Left ventricle myocardium inferior (tissue), 1 donor: ENCODE measurements at places on chromosomes 12 and 14. TPM values are rescaled to one million over a fixed set of nuclear protein-coding genes. Genes with fewer than 3 reads are reported as not detected.
A peak's percentile ranks its signal among the peaks of the same experiment; 100 is the strongest.

Gene MGAT4C
- 5.4 TPM for total RNA-seq

Gene IFNG-AS1
- total RNA-seq, result 0.58 TPM

Gene NAV3
- total RNA-seq, result 1.5 TPM

Gene SDR9C7
- total RNA-seq, result not detected

Gene NPFF
- total RNA-seq, result not detected

DNA sequence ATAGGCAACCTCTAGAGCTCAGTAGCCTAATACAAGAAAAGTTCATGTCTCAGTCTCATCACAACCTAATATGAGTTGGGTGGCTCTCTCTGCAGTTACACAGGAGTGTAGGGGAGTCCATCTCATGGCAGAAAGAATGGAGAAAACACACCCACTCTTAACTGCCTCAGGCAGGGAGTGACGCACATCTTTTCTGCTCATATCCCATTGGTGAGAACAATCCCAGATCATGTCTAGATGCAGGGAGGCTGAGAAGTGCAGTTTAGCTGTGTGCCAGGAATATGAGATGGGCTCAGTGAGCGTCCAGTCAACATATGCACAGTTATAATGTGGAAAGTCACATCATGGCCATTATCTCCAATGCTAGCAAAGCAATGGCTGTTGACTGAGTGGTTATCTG, 59.3 kb upstream of the KCNA5 start:
- H3K36me3 ChIP-seq, result no peaks in the 10 kb centered on the region
- DNase-seq, result no peak
- no peaks in the 10 kb centered on the region for H3K4me1 ChIP-seq
- no peak overlapping the region for H3K27ac ChIP-seq
- peaks cover 96% of the 10 kb centered on the region for H3K27me3 ChIP-seq

- no peaks in the 10 kb centered on the region for H3K4me1 ChIP-seq
- H3K27me3 ChIP-seq, result no peaks in the 10 kb centered on the region
- H3K27ac ChIP-seq, result no peak overlapping the region
- peaks cover 97% of the 10 kb centered on the region for H3K36me3 ChIP-seq
- DNase-seq, result no peak
Observed at GRCh38 chr12:123344086-123344485, 20.6 kb downstream of the SBNO1 start.

DNA sequence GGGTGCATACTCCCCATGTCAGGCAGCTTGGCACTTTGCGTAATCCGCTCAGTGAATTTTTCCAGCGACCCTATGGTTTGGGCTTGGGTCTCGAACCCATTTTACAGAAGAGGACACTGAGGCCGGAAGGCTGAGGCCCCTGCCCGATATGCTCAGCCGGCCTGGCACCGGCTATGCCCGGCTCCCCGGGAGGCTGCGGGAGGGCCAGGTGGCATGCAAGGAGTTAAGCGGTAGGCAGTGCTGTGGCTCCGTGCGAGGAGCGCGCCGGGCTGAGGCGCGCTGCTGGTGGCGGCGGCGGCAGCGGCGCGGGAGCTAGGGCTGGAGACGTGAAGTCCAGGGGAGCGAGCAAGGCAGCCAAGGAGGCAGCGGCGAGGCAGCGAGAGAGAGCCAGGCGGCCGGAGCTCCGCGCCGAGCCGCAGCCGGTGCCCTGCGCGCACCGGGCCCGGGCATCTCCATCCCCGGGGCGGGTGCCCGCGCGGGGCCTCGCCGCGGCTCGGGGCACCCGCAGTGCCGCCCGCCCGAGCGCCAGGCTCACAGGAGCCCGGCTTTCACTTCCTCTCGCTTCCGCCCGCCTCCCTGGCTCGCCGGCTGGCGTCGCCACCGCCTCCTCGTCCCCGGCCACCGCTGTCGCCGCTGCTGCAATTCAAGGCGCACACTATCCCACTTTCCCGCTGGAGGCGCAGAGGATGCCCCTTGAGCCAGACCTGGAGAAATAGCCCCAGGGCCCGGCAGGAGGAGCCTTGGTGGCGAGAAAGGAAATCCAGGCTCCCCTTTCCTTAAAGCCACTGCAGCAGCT, at the start of gene WSCD2:
Gene WSCD2, plus strand, starts transcription at position 272 of the 796 bp plus-strand sequence. CDS start 66,545 bp downstream, outside the sequence.
- H3K27me3 ChIP-seq, result peaks cover 92% of the 10 kb centered on the region
- peaks cover 20% of the 10 kb centered on the region for H3K4me1 ChIP-seq
- peak; percentile 24 for DNase-seq
- peak within 1 kb of the TSS; percentile 62 for H3K4me3 ChIP-seq
- H3K27ac ChIP-seq, result no peak within 1 kb of the TSS

- H3K4me1 ChIP-seq, result no peaks in the 10 kb centered on the region
- no peak overlapping the region for H3K27ac ChIP-seq
- H3K36me3 ChIP-seq, result no peaks in the 10 kb centered on the region
- DNase-seq, result no peak
- H3K4me3 ChIP-seq, result no peak overlapping the region
Observed at GRCh38 chr14:101184572-101184971, 281.1 kb upstream of the RTL1 start.

DNA sequence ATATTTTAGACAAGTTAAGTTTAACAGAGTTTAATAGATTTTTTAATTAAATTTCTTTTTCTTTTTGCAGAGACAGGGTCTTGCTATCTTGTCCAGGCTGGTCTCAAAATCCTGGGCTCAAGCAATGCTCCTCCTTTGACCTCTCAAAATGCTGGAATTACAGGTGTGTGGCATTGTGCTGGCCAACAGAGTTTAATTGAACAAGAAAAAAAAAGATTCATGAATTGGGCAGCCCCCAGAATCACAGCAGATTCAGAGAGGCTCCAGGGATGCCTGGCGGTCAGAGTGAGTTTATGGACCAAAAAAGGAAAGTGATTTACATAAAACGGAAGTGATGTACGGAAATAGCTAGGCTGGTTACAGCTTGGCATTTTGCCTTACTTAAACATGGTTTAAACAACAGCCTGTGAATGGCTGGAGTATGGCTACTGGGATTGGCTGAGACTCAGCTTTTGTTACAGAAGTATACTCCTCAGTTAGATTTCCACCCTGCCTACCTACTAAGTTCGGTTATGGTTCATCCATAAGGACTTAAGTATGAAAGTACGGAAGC, 14.5 kb upstream of the TESPA1 start:
- H3K36me3 ChIP-seq, result no peaks in the 10 kb centered on the region
- no peaks in the 10 kb centered on the region for H3K4me1 ChIP-seq
- DNase-seq, result no peak
- peaks cover 71% of the 10 kb centered on the region for H3K27me3 ChIP-seq
- no peak overlapping the region for H3K27ac ChIP-seq
- H3K4me3 ChIP-seq, result no peak overlapping the region

DNA sequence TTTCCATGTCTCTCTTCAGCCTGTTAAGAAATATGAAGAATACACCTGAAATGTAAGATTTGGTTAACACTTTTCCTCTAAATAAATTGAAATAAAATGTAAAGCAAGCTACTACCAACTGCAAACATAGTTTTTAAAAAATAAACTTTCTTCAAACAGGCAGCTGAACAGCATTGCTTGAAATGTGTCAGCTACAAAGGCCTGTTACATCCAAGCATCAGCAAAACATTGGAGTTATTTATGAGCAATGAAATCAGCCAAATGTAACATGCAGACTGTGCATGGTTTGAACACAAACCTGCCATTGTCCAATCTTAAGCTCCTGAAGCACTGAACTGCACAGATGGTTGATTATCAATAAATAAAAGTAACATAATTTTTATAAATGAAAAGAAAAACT, 291.3 kb downstream of the ACSS3 start:
- H3K36me3 ChIP-seq, result no peaks in the 10 kb centered on the region
- H3K4me1 ChIP-seq, result no peaks in the 10 kb centered on the region
- DNase-seq, result no peak

DNA sequence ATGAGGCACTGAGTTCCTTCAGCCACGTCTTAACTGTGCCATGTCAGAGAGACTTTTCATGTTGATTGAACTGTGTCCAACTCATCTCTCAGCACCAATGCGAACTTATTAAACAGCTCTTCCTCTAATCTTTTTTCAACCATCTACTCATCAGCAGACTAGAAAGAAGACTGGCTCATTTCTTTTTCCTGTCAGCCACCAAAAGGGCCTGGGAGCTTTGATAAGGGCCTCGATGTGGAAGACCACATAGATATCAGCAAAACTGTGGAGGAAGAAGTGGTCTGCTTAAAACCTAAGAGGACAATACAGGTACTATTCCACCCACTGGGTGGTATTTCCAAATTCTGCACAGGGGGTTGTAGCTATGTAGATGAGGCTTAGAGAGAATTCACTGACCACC, 3.6 kb upstream of the PLXNC1 start:
- peaks cover 17% of the 10 kb centered on the region for H3K27me3 ChIP-seq
- no peak overlapping the region for H3K4me3 ChIP-seq
- no peak overlapping the region for H3K27ac ChIP-seq
- no peak for DNase-seq
- no peaks in the 10 kb centered on the region for H3K36me3 ChIP-seq

- DNase-seq, result no peak
- no peaks in the 10 kb centered on the region for H3K36me3 ChIP-seq
- no peak overlapping the region for H3K27ac ChIP-seq
- no peaks in the 10 kb centered on the region for H3K27me3 ChIP-seq
Observed at GRCh38 chr12:39685854-39686657, 66.5 kb upstream of the ABCD2 start.

DNA sequence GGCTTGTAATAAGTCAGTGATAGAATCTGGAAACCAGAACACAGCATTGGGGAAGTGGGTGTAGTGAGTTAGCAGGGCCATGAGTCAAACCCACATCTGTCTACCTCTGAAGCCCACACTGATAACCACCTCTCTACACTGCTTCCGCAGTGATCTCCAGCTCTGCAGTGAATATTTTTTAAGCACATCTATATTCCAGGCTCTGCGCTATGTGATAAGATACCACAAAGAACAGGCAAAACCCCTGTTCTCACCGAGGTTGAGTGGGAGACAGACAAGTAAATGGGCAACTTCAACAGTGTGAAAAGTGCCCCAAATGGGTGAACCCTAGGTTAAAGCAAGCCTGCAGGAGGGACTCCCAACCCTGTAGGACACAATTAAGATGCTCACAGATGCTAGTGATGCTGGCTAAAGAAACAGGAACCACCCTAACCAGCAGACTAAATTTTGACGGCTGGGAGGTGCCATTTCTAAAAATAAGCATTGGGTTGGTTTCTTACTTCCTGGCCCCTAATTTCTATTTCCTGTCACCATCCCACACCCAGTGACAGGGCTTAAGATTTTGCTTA, 375.0 kb downstream of the DPF3 start:
- no peak overlapping the region for H3K27ac ChIP-seq
- H3K27me3 ChIP-seq, result no peaks in the 10 kb centered on the region
- H3K4me1 ChIP-seq, result no peaks in the 10 kb centered on the region
- H3K36me3 ChIP-seq, result no peaks in the 10 kb centered on the region
- DNase-seq, result no peak
- no peak overlapping the region for H3K4me3 ChIP-seq

DNA sequence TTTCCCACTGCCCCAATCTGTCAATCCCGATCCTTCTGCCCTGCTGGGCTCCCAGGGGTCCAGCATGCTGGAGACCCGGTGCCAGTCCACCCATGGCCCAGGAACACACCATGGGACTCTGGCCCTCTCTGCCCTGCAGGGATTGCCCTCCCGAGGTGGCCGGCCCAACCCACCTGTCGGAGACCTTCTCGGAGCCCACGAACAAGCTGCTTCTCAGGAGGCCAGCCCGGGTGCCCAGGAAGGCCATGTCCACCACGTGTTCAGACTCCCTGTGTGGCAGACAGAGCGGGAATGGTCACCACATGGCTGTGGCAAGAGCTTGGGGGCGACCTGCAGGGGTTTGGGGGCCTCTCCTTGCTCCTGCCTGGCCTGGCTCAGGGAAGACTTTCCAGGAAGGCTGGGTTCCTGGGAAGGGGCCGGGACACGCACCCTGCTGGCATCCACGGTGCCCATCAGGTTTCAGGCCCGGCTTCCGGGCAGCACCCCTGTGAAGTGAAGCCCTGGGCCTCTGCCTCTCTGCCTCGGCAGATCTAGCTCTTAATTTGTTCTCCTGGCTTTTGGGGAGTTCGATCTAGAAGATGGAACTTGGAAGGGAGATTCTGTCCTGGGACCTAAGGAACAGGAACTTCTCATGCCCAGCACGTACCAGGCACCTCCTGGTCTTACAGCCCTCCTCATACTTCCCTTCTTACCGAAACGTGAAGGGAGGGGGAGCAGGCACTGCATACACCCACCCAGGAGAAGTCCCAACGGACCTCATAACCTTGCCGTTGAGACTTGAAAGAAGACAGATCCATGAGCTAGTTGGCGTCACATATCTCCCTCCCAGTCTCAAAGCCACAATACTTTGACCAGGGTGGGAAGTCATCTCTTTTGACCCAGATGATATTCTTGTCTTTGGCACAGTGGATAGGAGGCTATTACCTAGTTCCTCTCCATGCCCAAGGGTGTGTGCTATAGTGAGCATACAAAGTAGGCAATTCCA, 26.3 kb downstream of the LRTM2 start:
- H3K4me3 ChIP-seq, result no peak overlapping the region
- H3K4me1 ChIP-seq, result no peaks in the 10 kb centered on the region
- H3K27me3 ChIP-seq, result peaks cover 51% of the 10 kb centered on the region
- H3K36me3 ChIP-seq, result no peaks in the 10 kb centered on the region
- no peak overlapping the region for H3K27ac ChIP-seq

DNA sequence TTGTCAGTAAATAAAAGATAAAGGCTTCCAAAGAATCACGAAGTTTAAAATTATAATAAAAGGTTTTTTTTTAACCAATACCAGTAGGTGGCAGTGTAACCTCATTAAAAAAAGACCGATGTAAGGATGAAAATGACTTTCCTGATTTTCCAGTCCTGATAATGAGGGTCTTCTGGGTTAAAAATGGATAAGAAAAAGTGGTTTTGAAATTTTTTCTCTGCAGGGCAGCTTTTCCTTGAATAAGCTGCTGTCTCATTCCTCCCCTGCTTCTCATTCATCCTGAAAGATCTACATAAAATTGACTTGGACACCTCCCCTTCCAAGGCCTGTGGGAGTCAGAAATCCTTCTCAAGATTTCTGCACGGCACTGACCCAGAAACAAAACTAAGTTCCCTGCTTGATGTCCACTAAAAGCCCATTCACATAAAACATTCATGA, 58.9 kb upstream of the FBXO33 start:
- H3K27me3 ChIP-seq, result no peaks in the 10 kb centered on the region
- no peak overlapping the region for H3K4me3 ChIP-seq
- no peaks in the 10 kb centered on the region for H3K36me3 ChIP-seq
- peaks cover 18% of the 10 kb centered on the region for H3K4me1 ChIP-seq
- no peak for DNase-seq
- H3K27ac ChIP-seq, result peak overlapping the region; percentile 33

- H3K4me1 ChIP-seq, result peaks cover 29% of the 10 kb centered on the region
- DNase-seq, result no peak
- H3K4me3 ChIP-seq, result no peak overlapping the region
Observed at GRCh38 chr12:1603269-1603993, 9.1 kb upstream of the FBXL14 start.

DNA sequence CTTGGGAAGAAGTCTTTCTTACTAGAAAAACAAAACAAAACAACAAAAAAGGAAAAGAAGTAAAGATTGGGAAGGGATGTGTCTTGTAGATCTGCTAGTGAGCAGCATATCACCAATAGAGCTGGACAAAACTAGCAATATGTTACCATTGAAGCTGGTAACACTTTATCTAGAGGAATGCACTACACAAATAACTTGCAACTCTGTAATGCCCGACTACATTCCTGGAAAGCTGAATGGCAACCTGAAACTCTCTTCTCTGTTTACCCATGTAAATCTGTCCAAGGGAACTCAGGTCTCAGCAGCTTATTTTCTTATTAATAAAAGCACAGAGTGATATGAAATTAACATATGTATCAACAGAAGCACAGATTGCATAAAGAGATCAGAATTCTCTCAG, 624.4 kb downstream of the KCNH5 start:
- H3K27me3 ChIP-seq, result no peaks in the 10 kb centered on the region
- no peak overlapping the region for H3K27ac ChIP-seq
- DNase-seq, result no peak
- no peak overlapping the region for H3K4me3 ChIP-seq
